ENCODE measurements at places on chromosomes 16 and 17. TPM values are rescaled to one million over a fixed set of nuclear protein-coding genes. Genes with fewer than 3 reads are reported as not detected.

GRCh38 chr16:68376590-68376989 is 65.8 kb downstream of the PRMT7 start:
- no peak overlapping the region for H3K4me3 ChIP-seq
- no peak overlapping the region for H3K27ac ChIP-seq
- no peaks in the 10 kb centered on the region for H3K27me3 ChIP-seq
- no peaks in the 10 kb centered on the region for H3K4me1 ChIP-seq
- no peak for DNase-seq

- no peak overlapping the region for H3K27ac ChIP-seq
- H3K4me1 ChIP-seq: no peaks in the 10 kb centered on the region
- no peak for DNase-seq
- H3K36me3 ChIP-seq: peaks cover 55% of the 10 kb centered on the region
- H3K27me3 ChIP-seq: no peaks in the 10 kb centered on the region
- H3K4me3 ChIP-seq: no peak overlapping the region
Observed at GRCh38 chr17:47980541-47980940, 9.6 kb downstream of the CDK5RAP3 start.

DNA sequence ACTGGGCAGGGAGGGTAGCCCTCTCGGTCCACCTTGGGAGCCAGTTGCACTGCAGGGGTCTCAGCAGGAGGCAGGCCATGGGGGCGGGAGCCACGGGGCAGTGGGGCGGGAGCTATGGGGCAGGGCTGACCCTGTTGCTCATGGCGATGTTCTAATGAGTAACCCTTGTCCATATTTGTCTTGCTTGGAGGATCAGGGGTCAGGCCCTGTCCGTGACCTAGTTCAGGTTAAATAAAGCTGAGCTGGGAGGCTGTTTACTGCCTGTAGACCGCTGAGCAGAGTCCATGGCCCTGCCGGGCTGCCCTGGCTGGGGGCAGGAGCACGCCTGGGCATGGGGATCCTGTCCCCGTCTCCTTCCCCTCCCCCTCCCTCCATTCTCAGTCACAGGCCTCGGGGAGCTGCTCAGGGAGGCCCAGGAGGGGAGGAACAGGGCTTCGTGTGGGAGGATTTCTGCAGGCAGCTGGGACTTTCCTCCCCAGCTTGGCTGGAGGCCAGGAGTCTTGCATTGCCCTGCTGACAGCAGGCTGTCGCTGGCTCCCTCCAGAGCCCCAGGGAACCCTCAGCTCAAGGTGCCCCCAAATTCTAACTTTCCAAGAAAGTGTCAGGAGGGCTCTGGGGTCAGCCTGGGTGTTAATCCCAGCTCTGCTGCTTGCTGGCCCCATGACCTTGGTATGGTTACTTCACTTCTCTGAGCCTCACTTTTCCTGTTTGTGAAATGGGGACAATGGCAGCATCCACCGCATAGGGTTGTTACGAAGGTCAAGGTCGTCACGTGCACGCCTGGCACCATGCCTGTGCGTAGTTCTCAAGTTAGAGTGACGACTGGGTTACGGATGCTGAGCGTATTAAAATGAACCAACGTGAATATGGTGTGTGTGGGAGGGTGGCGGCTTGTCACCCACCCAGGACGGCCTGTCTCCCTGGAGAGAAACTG is 6.1 kb upstream of the SERPINF2 start:
- no peak overlapping the region for H3K4me3 ChIP-seq
- no peaks in the 10 kb centered on the region for H3K36me3 ChIP-seq
- no peaks in the 10 kb centered on the region for H3K4me1 ChIP-seq
- no peak for DNase-seq
- H3K27ac ChIP-seq: no peak overlapping the region
- no peaks in the 10 kb centered on the region for H3K27me3 ChIP-seq

DNA sequence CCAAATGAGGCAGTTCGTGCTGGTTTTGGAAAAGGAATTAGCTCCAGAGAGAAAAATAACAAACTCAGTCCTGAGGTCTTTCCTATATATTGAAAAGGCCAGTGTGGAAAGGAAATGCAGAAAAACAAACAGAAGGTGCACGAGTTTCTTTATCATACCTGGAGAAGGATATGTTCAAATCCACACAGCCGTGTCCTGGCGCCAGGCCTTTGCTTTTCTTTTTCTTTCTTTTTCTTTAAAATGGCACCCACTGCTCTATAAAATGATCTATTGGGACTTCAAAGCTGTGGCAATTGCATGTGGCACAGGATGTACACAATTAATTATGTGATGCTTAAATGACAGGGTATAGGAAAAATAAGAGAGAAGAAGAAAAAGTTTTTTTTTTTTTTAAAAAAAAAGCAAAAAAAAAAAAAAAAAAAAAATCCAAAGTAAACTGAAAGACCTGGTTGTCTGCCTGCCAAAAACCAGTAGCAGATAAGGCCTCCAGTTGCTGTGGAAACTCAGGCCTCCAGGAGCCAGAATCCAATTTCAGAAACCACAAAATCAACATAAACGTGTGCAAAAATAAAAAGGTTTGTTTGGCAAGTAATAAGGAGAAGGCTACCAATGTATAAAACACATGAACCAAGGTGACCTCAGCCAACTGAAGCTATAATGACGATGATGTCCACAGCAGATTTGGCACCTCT is 957.6 kb upstream of the SOX9 start:
- no peak overlapping the region for H3K4me3 ChIP-seq
- DNase-seq: no peak
- H3K36me3 ChIP-seq: no peaks in the 10 kb centered on the region
- H3K27me3 ChIP-seq: no peaks in the 10 kb centered on the region
- no peaks in the 10 kb centered on the region for H3K4me1 ChIP-seq

DNA sequence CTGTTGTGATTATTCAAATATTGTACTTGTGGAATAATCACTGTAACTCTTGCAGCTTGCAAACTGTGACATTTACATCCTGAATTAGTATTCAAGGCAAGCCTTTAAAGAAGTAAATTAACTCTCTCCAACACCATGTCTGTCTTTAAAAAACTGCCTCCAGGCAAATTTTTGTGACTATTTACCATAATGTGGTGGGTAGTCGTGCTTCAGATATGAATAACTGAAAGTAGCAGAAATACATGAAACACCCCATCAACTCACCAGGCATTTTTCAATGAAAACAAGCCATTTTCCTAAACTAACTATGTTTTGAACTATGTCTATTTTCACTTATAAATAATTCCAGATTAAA is 217.4 kb upstream of the PSMD7 start:
- peaks cover 40% of the 10 kb centered on the region for H3K27me3 ChIP-seq
- no peak for DNase-seq
- no peaks in the 10 kb centered on the region for H3K36me3 ChIP-seq
- no peaks in the 10 kb centered on the region for H3K4me1 ChIP-seq
- H3K27ac ChIP-seq: no peak overlapping the region
- no peak overlapping the region for H3K4me3 ChIP-seq

DNA sequence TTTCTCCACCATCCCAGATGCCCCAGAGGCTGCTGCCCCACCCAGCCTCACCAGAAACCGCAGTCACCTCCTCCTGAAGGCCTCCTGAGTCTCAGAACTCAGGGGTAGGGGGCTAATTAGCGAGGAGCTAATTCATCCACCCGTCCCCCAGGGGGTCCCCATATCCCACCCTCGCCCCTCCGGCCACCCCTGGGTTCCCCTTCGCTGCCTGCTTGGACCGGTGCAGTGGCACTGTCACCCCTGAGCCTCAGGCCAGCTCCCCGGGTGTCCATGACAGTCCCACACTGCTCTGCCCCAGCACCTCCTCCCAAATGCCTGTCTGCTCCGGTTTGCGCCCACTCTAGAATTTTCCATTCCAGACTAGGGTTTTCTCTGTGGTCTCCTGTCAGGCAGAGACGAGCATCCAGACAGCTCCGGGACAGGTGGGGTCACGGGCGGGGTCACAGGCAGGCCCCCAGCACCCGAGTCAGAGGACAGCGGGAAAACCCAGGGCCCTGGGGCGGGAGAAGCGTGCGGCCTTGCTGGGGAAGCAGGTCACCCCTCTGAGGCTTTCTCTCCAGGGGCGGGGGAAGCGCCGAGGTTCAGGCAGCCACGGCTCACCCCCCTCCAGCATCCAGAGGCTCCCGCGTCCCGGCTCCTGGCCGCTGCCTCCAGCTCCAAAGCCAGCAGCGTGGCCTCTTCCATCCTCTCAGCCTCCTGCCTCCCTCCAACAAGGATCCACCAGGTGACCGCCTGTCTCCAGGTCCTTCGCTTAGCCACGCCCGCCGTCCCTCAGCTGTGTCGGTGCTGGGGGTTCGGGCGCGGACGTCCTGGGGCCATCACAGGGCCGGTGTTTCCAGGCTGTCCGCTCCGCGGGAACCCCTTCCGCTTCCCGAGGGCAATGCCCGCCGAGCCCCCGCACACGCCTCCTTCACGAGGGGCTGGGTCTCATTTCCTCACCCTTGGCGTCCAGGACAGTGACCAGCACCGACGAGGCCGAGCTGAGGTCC is 3.1 kb upstream of the PERCC1 start:
- no peaks in the 10 kb centered on the region for H3K36me3 ChIP-seq
- DNase-seq: no peak

- H3K36me3 ChIP-seq: no peaks in the 10 kb centered on the region
- no peak overlapping the region for H3K4me3 ChIP-seq
- H3K27ac ChIP-seq: no peak overlapping the region
- H3K4me1 ChIP-seq: no peaks in the 10 kb centered on the region
Observed at GRCh38 chr16:78194948-78195347, 95.5 kb downstream of the WWOX start.

RNF222 gene
- not detected for total RNA-seq

HNF1B gene
- total RNA-seq: 3.6 TPM

DNA sequence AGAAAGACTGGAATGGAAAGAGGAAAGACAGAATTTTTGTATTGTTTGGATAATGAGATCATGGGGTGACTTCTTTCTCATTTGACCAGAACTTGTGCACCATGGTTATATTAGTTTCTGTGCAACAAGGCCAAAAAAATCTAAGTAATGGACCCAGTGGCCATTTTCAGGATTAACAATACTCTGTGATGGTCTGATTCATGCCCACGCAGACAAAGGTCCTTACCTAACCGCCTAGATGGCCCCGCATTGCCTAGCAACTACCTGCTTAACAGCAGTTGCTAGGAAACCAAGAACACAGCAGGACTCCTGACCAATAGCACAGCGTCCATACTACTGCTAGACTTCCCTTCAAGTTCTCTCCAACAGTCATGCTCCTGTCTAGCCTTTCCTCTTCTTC is 22.4 kb downstream of the MIS12 start:
- H3K27ac ChIP-seq: no peak overlapping the region
- H3K27me3 ChIP-seq: no peaks in the 10 kb centered on the region
- H3K36me3 ChIP-seq: no peaks in the 10 kb centered on the region
- no peak overlapping the region for H3K4me3 ChIP-seq

GRCh38 chr16:54422159-54422558 is 135.6 kb upstream of the IRX3 start:
- H3K4me3 ChIP-seq: no peak overlapping the region
- no peaks in the 10 kb centered on the region for H3K36me3 ChIP-seq
- no peak for DNase-seq
- no peak overlapping the region for H3K27ac ChIP-seq
- H3K27me3 ChIP-seq: 0 out of 2 replicates have a peak, but pooled peaks cover 8% of the 10 kb centered on the region

KRT23 gene
- 19.0 TPM for total RNA-seq

GRCh38 chr16:48537275-48537674 is 72.7 kb downstream of the N4BP1 start:
- H3K36me3 ChIP-seq: 0 out of 2 replicates have a peak, but pooled peaks cover 5% of the 10 kb centered on the region
- no peak overlapping the region for H3K4me3 ChIP-seq
- H3K4me1 ChIP-seq: no peaks in the 10 kb centered on the region
- no peak for DNase-seq
- H3K27me3 ChIP-seq: no peaks in the 10 kb centered on the region

DNA sequence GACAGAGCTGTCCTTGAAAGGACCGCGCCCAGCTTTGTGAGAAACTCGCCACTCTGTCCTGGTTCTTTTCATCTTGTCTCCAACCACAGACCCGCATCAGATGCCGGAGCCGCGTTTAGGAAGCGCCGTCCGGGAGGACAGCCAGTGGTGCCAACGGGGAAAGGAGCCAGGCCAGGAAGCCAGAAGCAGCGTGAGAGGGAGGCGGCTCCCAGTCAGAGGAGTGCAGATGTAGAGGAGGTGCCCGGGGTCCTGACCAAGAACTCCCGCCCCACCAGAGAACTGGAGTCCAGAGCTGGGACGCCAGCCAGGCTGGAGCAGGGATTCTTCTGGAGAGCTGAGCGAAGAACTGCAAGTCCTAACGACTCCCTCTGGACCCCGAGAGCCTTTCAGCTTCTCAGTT is 49.3 kb upstream of the TNRC6C start:
- H3K27ac ChIP-seq: no peak overlapping the region
- no peaks in the 10 kb centered on the region for H3K4me1 ChIP-seq
- H3K4me3 ChIP-seq: no peak overlapping the region
- H3K36me3 ChIP-seq: no peaks in the 10 kb centered on the region

DLX4 gene
- 14.0 TPM for total RNA-seq

ATP2C2 gene
- 20.3 TPM for total RNA-seq

- peaks cover 17% of the 10 kb centered on the region for H3K36me3 ChIP-seq
- H3K27me3 ChIP-seq: no peaks in the 10 kb centered on the region
- H3K4me1 ChIP-seq: peaks cover 17% of the 10 kb centered on the region
Observed at GRCh38 chr16:10756574-10756973, 12.9 kb downstream of the NUBP1 start.

HIC1 gene
- total RNA-seq: 0.64 TPM

GRCh38 chr16:325375-326145 is 27.0 kb downstream of the AXIN1 start:
- H3K27me3 ChIP-seq: no peaks in the 10 kb centered on the region
- no peak for DNase-seq
- no peak overlapping the region for H3K27ac ChIP-seq

CLDN7 gene
- 286 TPM for total RNA-seq

GRCh38 chr16:4283441-4283840 is 10.6 kb upstream of the TFAP4 start:
- H3K36me3 ChIP-seq: no peaks in the 10 kb centered on the region
- no peak overlapping the region for H3K4me3 ChIP-seq
- peaks cover 35% of the 10 kb centered on the region for H3K4me1 ChIP-seq
- no peak overlapping the region for H3K27ac ChIP-seq
- no peak for DNase-seq

COL1A1 gene
- 33.6 TPM for total RNA-seq

GRCh38 chr17:7823581-7824001 is 10.4 kb upstream of the KDM6B start:
- no peaks in the 10 kb centered on the region for H3K4me1 ChIP-seq
- no peak overlapping the region for H3K27ac ChIP-seq
- H3K4me3 ChIP-seq: no peak overlapping the region
- no peaks in the 10 kb centered on the region for H3K27me3 ChIP-seq
- DNase-seq: no peak

DNA sequence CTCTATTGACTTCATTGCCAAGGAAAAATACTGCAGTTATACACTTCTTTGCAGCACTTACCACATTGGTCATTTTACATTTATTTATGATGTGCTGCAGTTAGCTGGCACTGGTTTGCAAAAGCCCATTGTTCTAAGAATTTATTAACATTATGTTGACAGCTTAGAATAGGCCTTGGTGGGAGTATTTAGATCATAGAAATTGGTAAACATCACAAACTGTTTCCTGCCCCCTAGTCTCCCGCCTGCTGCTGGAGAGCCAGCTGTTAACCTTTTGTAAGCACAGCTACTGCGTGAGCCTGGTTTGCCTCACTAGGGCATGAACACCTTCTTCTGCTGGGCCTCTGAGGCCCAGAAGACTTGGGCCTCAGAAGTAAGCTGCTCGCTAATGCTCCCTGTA is 651.4 kb upstream of the GOT2 start:
- DNase-seq: no peak
- H3K4me3 ChIP-seq: no peak overlapping the region
- no peaks in the 10 kb centered on the region for H3K27me3 ChIP-seq
- H3K36me3 ChIP-seq: no peaks in the 10 kb centered on the region
- no peak overlapping the region for H3K27ac ChIP-seq

- H3K36me3 ChIP-seq: no peaks in the 10 kb centered on the region
- no peaks in the 10 kb centered on the region for H3K27me3 ChIP-seq
- H3K4me1 ChIP-seq: peaks cover 6% of the 10 kb centered on the region
- DNase-seq: no peak
Observed at GRCh38 chr17:44536090-44536953, 21.0 kb upstream of the FZD2 start.

- DNase-seq: no peak
- no peaks in the 10 kb centered on the region for H3K36me3 ChIP-seq
- H3K4me3 ChIP-seq: no peak overlapping the region
- no peak overlapping the region for H3K27ac ChIP-seq
Observed at GRCh38 chr17:34259146-34259545, 4.1 kb downstream of the CCL2 start.
